A673 (cell line): ENCODE measurements at places on chromosomes 2 and 18. TPM values are rescaled to one million over a fixed set of nuclear protein-coding genes. Genes with fewer than 3 reads are reported as not detected.
A peak's percentile ranks its signal among the peaks of the same experiment; 100 is the strongest.

GRCh38 chr2:4882941-4883340 is 809.2 kb upstream of the SOX11 start:
- no peak overlapping the region for H3K27ac ChIP-seq
- no peaks in the 10 kb centered on the region for H3K4me1 ChIP-seq
- H3K27me3 ChIP-seq, result no peaks in the 10 kb centered on the region
- no peak for DNase-seq

- no peak for DNase-seq
- peaks cover 9% of the 10 kb centered on the region for H3K4me1 ChIP-seq
- H3K27ac ChIP-seq, result no peak overlapping the region
- no peaks in the 10 kb centered on the region for H3K27me3 ChIP-seq
Observed at GRCh38 chr2:37670378-37671008, 949 bp downstream of the CDC42EP3 start.

GRCh38 chr18:574149-574860 is 5.9 kb upstream of the CETN1 start:
- H3K27me3 ChIP-seq, result no peaks in the 10 kb centered on the region
- H3K36me3 ChIP-seq, result no peaks in the 10 kb centered on the region
- no peak for DNase-seq
- no peaks in the 10 kb centered on the region for H3K4me1 ChIP-seq

The CHST9 gene
- total RNA-seq, result not detected in 2 replicates

GRCh38 chr18:35620765-35621164 is 39.2 kb downstream of the GALNT1 start:
- no peak for DNase-seq
- H3K36me3 ChIP-seq, result no peaks in the 10 kb centered on the region
- H3K27me3 ChIP-seq, result peaks cover 3% of the 10 kb centered on the region
- H3K4me1 ChIP-seq, result peaks cover 4% of the 10 kb centered on the region
- H3K4me3 ChIP-seq, result no peak overlapping the region
- no peak overlapping the region for H3K27ac ChIP-seq

The ZNF385B gene
- not detected in 2 replicates for total RNA-seq

DNA sequence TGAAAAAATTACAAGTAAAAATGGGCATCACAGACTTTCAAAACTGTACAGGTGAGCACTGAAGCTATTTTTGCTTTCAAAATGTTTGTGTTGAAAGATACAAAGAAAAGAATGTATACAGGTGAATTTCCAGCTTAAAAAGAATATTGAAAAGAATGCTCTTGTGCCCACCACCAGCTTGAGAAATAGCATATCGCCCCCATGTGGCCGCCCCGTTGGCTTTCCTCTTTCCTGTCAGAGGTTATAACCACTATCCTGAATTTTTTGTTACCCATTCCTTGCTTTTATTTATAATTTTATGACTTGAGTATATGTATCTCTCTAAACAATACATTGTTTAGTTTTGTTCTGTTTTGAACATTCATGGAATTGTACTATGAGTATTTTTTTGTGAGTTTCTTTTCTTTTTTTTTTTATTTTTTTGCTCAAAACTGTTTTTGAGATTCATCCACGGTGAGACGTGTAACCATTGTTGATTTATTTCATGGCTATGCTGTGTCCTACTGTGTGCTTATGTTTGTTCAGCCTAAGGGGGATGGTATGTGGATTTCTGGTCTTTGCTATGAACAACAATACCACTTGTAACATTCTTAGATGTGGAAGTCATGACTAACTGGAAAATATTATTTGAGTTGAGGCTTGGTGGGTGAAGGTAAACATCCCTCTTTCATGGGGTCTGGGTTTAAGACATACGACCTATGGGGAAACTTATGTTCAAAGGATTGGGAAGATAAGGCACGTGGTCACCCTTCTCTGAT is 11.6 kb downstream of the TRPM8 start:
- H3K27ac ChIP-seq, result no peak overlapping the region
- H3K4me3 ChIP-seq, result no peak overlapping the region
- peak; percentile 62 for DNase-seq

DNA sequence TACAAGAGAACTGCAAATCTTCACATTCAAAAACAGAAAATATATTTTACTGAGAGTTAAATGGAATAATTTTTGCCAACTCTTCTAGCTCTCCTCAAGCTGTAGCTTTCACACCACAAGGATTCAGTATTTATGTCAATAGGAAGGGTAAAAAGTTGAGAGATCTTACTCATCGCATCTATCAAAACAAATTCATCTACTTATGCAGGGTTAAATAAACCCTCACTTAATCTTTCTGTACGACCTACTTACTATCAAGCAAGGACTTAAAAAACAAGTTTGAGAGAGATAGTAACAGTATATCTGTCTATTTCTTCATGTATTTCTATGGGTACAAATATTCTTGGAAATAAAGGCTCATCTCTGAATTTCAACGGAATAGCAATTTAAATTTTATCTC is 35.5 kb downstream of the SIGLEC15 start:
- H3K4me3 ChIP-seq, result no peak overlapping the region
- H3K27me3 ChIP-seq, result no peaks in the 10 kb centered on the region
- no peak overlapping the region for H3K27ac ChIP-seq
- no peaks in the 10 kb centered on the region for H3K4me1 ChIP-seq
- peaks cover 33% of the 10 kb centered on the region for H3K36me3 ChIP-seq

The PTPRN gene
- 0.30 TPM in 1 of 2 replicates, not detected in the other for total RNA-seq

- H3K27me3 ChIP-seq, result no peaks in the 10 kb centered on the region
- H3K4me1 ChIP-seq, result peaks cover 14% of the 10 kb centered on the region
- H3K4me3 ChIP-seq, result peak overlapping the region; percentile 74
- no peak for DNase-seq
- H3K27ac ChIP-seq, result peak overlapping the region; percentile 38
Observed at GRCh38 chr2:28390746-28391563, 1.7 kb upstream of the FOSL2 start.

DNA sequence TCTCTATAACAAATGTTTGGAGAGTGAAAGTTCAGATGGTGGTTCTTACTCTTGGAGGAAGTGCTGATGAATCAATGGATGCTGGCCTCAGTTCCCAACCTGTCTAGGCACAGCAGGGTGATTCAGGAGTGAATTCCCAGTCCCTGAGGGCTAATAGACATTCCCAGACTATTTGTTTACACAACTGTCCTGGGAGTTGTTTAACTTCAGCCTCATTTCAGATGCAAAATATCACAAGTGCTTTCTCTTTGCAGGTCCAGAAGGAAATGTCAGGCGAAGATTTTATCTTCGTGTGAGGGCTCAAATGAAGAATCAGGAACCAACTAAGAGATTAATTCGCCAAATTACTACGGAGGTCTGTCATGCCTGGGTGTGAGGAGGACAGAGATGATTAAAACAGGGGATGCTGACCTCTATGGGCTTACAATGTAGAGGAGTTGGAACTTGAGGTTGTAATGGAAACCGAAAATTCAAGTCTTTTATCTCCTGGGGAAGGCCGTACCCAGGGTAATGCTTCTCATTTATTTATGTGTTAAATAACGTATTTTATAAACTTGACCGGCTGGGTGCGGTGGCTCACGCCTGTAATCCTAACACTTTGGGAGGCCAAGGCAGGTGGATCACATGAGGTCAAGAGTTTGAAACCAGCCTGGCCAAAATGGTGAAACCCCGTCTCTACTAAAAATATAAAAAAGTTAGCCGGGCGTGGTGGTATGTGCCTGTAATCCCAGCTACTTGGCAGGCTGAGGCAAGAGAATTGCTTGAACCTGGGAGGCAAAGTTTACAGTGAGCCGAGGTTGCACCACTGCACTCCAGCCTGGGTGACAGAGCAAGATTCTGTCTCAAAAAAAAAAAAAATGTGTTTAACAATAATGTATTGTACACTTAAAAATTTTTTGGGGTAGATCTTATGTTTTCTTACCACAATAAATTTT is 38.7 kb upstream of the SLC1A4 start:
- no peak overlapping the region for H3K27ac ChIP-seq
- no peaks in the 10 kb centered on the region for H3K27me3 ChIP-seq
- no peak for DNase-seq
- H3K4me3 ChIP-seq, result no peak overlapping the region
- H3K36me3 ChIP-seq, result no peaks in the 10 kb centered on the region
- no peaks in the 10 kb centered on the region for H3K4me1 ChIP-seq

GRCh38 chr2:144553379-144553778 is 33.5 kb upstream of the ZEB2 start:
- H3K27ac ChIP-seq, result no peak overlapping the region
- H3K4me3 ChIP-seq, result no peak overlapping the region
- no peaks in the 10 kb centered on the region for H3K36me3 ChIP-seq
- H3K4me1 ChIP-seq, result no peaks in the 10 kb centered on the region
- peak; percentile 26 for DNase-seq
- no peaks in the 10 kb centered on the region for H3K27me3 ChIP-seq
